ENCODE measurements at places on chromosomes 12 and 14.

DNA sequence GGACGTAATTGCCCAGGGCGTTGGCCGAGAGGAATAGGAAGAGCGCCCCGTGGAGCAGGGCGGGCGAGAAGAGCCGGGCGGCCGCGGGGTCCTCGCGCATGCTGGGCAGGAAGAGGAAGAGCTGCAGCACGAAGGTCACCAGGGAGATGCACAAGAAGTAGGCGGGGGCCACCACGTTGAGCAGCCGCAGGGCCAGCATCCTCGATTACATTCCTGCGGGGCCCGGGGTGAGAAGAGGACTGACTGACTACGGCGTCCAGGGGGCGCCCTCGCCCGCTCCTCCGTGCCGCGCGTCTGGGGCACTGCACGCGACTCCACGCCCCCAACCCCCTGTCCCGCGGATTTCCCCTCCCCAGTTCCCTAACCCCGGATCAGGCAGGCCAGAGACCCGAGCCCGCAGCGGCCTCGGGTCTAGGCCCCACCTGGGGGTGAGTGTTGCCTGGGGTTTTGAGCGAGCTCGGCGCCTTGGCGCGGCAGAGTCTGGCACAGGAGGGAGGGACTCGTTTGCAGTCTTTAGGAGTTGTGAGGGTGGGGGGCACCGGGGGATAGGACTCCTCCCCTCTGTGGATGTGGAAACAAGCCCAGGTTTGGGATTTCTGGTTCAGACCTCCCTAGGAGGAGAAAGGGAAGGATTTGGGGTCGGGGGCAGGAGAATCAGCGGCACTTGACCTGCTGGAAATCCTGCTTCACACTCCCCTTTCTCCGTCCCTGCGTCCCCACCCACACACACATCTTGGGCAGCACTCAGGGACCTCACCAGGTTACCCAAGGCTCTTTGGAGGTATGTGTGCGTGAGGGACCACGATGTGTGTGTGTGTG is 1.8 kb downstream of the ZDHHC22 start:
- no peak overlapping the region for H3K4me3 ChIP-seq
- no peak overlapping the region for H3K27ac ChIP-seq
- peak; percentile 15 for DNase-seq
- peaks cover 25% of the 10 kb centered on the region for H3K4me1 ChIP-seq

DNA sequence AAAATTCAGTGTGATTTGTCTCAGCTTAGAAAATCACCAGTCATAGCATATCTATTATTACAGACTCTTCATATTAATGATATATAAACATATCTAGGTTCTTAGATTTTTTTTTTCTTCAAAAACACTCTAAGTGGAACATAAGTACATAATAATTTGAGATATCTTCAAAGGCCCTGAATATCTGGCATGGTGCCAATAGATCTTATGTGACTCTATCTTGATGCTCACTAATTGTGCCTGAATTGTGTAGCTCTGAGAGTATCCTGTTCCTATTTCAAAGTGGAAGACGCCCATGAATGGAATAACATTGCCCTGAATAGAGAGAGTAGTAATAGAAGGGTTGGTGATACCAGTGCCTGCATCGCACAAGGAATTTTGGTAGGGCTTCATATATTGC is 1312.7 kb upstream of the USP15 start:
- H3K4me3 ChIP-seq = no peak overlapping the region
- no peak for DNase-seq
- H3K36me3 ChIP-seq = no peaks in the 10 kb centered on the region
- H3K27ac ChIP-seq = no peak overlapping the region
- no peaks in the 10 kb centered on the region for H3K27me3 ChIP-seq

GRCh38 chr12:93453633-93454032 is 11.9 kb upstream of the UBE2N start:
- no peak overlapping the region for H3K27ac ChIP-seq
- H3K4me3 ChIP-seq = no peak overlapping the region
- no peaks in the 10 kb centered on the region for H3K36me3 ChIP-seq
- H3K4me1 ChIP-seq = peaks cover 4% of the 10 kb centered on the region

- no peaks in the 10 kb centered on the region for H3K36me3 ChIP-seq
- no peaks in the 10 kb centered on the region for H3K27me3 ChIP-seq
- no peaks in the 10 kb centered on the region for H3K4me1 ChIP-seq
- no peak for DNase-seq
- H3K27ac ChIP-seq = no peak overlapping the region
- no peak overlapping the region for H3K4me3 ChIP-seq
Observed at GRCh38 chr14:36450550-36450949, 69.5 kb downstream of the NKX2-1 start.

DNA sequence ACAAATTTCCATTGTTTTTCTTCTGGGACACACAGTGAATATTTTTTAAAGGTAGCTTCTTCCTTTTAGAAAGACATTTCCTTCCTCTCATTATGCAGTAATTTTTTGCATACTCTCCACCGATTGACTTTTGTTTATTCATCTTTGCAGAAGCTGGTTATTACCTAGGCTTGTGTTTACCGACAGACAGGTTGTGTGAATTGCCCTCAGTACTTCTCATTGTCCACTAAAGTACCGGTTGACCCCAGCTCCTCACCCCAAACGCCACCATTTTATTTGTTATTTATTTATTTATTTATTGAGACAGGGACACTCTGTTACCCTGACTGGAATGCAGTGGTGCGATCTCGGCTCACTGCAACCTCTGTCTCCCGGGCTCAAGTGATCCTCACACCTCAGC is 63.4 kb upstream of the MYL2 start:
- no peaks in the 10 kb centered on the region for H3K27me3 ChIP-seq
- H3K4me3 ChIP-seq = no peak overlapping the region
- H3K4me1 ChIP-seq = no peaks in the 10 kb centered on the region
- DNase-seq = no peak
- H3K27ac ChIP-seq = no peak overlapping the region
- no peaks in the 10 kb centered on the region for H3K36me3 ChIP-seq

DNA sequence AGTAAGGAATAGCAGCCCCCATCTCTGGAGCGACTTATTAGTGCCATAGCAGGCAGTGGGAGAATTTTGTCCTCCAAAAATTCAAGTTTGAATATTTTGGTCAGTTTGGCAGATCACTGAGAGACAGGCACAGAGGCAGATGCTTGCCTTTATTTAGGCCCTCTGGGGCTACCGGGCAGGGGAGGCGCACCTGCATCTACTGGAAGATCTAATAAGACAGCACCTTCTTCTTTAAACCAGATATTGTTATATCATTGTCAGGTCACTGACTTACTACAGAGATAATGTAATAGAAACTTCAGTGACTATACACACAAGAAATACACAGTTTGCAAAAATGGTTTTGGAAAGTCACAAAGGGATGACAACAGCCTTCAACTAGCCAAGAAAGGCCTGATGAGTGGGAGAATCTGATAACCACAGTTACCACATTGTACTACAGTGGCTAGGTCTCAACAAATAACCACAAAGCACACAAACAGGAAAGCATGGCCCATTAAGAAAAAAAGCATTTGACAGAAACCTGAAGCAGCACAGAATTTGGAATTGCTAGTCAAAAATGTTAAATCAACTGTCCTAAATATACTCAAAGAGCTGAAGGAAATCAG is 56.8 kb downstream of the CDK17 start:
- H3K27ac ChIP-seq = no peak overlapping the region
- H3K27me3 ChIP-seq = no peaks in the 10 kb centered on the region
- no peak overlapping the region for H3K4me3 ChIP-seq
- H3K36me3 ChIP-seq = peaks cover 8% of the 10 kb centered on the region
- peaks cover 16% of the 10 kb centered on the region for H3K4me1 ChIP-seq
- DNase-seq = no peak

GRCh38 chr14:59199205-59199604 is 10.7 kb downstream of the DAAM1 start:
- no peaks in the 10 kb centered on the region for H3K36me3 ChIP-seq
- no peak for DNase-seq
- H3K4me3 ChIP-seq = no peak overlapping the region

- no peaks in the 10 kb centered on the region for H3K36me3 ChIP-seq
- DNase-seq = no peak
Observed at GRCh38 chr12:92745856-92746550, 43.2 kb downstream of the PLEKHG7 start.

GRCh38 chr14:64556526-64556925 is 6.8 kb downstream of the PPP1R36 start:
- H3K4me3 ChIP-seq = no peak overlapping the region
- no peaks in the 10 kb centered on the region for H3K27me3 ChIP-seq
- DNase-seq = no peak
- H3K36me3 ChIP-seq = no peaks in the 10 kb centered on the region

GRCh38 chr12:110874351-110874750 is 27.6 kb downstream of the CCDC63 start:
- no peaks in the 10 kb centered on the region for H3K4me1 ChIP-seq
- H3K4me3 ChIP-seq = no peak overlapping the region
- H3K27me3 ChIP-seq = no peaks in the 10 kb centered on the region
- no peak for DNase-seq

DNA sequence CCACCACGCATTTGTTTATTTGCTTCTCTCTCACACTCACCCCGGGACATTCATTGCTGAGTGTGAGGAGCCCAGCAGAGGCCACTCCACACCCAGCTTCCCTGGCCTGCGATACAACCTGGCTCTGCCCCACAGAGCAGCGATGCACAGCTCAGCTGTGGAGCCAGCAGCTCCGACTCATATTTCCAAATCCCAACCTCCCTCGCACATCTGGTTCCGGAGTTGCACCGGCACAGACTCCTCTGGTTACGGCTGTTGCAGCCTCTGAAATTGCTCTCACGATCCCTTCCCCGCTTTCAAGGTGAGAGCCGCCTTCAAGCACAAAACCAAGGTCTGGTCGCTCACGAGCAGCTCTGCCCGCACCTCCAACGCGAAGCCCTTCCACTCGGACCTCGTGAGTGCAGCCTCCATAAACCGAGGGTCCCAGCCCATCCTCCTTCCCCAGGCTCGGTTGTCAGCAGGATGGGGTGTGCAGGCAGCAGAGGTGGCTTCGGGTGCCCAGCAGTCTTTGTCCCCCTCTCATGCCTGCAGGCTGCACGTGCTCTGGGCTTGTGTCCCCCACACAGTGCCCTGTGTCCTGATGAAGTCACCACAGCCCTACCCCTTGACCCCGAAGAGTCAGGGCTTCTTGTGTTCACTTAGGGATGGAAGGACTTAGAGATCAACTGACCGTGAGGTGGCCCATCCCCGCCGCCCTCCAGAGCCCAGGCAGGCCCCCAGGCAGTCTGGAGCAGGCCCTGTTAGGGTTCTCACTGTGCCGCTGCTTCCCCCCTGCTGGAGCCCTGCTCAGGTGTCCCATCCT is 184.3 kb downstream of the ADGRD1 start:
- no peak overlapping the region for H3K4me3 ChIP-seq
- H3K27me3 ChIP-seq = peaks cover 3% of the 10 kb centered on the region
- H3K27ac ChIP-seq = no peak overlapping the region
- H3K36me3 ChIP-seq = no peaks in the 10 kb centered on the region

- H3K27me3 ChIP-seq = no peaks in the 10 kb centered on the region
- no peaks in the 10 kb centered on the region for H3K4me1 ChIP-seq
Observed at GRCh38 chr12:95962222-95962621, 19.1 kb downstream of the AMDHD1 start.

- no peaks in the 10 kb centered on the region for H3K27me3 ChIP-seq
- H3K4me1 ChIP-seq = peaks cover 19% of the 10 kb centered on the region
- no peaks in the 10 kb centered on the region for H3K36me3 ChIP-seq
- H3K4me3 ChIP-seq = no peak overlapping the region
Observed at GRCh38 chr12:91973813-91974212, 171.8 kb downstream of the BTG1 start.

GRCh38 chr12:7439579-7440505 is 4.1 kb downstream of the CD163L1 start:
- no peaks in the 10 kb centered on the region for H3K36me3 ChIP-seq
- H3K27me3 ChIP-seq = peaks cover 5% of the 10 kb centered on the region
- DNase-seq = no peak
- H3K27ac ChIP-seq = no peak overlapping the region
- H3K4me1 ChIP-seq = peaks cover 4% of the 10 kb centered on the region

DNA sequence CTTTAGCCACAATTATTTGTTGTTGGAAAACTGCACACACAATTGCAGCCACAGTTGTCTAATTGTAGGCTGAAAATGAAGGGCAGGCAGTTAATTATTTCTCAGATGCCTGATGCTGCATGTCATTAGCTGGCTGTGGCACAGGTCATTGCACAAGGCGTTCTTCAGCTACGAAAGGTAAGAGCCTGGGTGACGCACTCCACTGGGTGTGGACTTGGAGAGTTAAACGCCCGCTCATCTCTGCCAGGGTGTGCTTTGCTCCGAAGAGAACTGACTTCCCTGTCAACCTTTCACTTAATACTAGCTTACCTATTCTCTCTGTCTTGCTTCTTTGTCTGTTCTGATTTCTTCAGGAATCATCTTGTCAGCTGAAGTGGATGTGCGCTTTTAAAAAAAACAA is 91.4 kb upstream of the CPM start:
- no peak for DNase-seq
- H3K36me3 ChIP-seq = no peaks in the 10 kb centered on the region
- H3K4me1 ChIP-seq = no peaks in the 10 kb centered on the region
- no peak overlapping the region for H3K4me3 ChIP-seq
- no peak overlapping the region for H3K27ac ChIP-seq
- H3K27me3 ChIP-seq = no peaks in the 10 kb centered on the region

DNA sequence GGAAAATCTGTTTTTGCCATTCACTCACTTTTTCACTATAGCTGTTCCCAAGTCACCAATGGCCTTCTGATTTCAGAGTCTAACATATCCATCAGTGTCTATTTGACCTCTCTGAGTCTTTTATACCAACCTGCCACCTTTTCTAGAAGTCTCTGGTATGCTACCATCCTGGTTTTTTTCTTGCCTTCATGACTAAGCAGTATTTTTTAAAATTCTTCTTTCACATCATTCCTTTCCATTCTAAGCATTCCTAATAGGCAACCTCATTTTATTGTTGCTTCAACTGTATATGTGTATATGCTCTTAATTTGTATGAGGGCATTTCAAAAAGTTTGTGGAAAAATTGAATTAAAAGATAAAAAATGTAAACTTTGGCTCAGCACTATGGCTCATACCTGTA is 5.0 kb downstream of the IRAK4 start:
- no peaks in the 10 kb centered on the region for H3K27me3 ChIP-seq
- no peak overlapping the region for H3K27ac ChIP-seq
- H3K36me3 ChIP-seq = peaks cover 14% of the 10 kb centered on the region
- H3K4me3 ChIP-seq = no peak overlapping the region
- H3K4me1 ChIP-seq = peaks cover 23% of the 10 kb centered on the region

Data from CD4-positive, alpha-beta T cell (primary cell).